ENCODE measurements at places on chromosomes 4 and X.

DNA sequence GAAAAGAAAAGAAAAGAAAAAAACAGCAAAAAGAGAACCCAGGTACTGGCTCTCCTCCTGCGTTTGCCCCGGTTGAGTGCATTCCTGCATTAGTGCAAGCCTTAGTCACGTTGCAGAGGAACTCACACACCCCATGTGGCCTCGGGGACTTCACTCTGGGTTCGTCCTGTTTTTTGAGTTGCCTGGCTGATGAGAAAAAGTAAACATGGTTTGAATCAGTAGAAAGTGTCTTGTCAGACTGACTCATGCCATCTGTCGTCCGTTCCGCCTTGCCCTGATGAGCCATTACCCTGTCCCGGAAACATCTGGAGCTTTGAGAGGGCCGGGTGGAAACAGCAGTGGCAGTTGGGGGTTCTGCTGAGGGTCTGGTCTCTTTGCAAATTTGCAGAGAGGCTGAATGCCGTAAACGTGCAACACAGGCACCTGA, 16.3 kb downstream of the CD99 start:
- peak; percentile 77 for DNase-seq

- DNase-seq, result no peak
Measured at GRCh38 chrX:69615342-69615741, 571 bp upstream of the EDA start.

DNA sequence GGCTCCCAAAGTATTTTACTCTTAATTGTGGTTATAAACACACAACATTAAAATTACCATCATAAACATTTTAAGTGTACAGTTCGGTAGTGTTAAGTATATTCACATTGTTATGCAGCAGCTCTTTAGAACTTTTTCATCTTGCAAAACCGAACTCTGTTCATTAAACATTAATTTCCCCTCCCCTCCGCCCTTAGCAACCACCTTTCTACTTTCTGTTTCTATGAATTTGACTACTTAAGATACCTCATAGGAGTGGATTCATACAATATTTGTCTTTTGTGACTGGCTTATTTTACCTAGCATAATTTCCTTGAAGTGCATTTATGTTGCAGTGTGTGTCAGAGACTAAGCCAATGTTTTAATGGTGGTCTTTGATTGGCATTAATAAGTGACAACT, 32.6 kb downstream of the IL13RA1 start:
- DNase-seq, result no peak

GRCh38 chr4:151486168-151486567, 77.2 kb downstream of the FHIP1A start:
- no peak for DNase-seq

DNA sequence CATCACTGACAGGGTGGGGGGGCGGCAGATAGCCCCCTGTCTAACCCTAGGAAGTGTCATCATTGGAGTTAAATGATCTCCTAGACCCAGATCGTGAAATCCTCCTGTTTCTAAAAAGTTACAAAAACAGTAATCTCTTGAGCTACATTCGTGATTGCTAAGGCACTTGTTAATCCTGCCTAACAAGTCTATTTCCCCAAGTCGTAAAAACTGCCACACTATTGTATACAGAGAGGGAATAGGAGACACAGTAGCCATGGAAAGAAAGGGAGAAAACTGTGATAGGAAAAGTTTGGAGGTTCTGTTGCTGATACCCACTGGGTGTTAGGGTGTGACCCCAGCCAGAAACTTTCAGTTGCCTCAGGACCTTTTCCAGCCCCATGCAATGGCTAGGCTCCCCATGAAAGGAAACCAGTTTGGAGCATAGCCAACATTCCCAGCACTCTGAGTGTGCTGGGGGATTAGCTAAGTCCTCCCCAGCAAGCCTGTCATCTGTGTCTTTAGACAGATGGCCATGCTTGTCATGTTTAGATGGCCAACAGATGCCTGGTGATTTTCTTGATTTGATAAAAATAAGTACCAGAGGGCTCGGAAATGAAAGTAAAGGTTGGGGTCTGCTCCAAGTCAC, 63.3 kb upstream of the ANXA10 start:
- DNase-seq, result no peak

DNA sequence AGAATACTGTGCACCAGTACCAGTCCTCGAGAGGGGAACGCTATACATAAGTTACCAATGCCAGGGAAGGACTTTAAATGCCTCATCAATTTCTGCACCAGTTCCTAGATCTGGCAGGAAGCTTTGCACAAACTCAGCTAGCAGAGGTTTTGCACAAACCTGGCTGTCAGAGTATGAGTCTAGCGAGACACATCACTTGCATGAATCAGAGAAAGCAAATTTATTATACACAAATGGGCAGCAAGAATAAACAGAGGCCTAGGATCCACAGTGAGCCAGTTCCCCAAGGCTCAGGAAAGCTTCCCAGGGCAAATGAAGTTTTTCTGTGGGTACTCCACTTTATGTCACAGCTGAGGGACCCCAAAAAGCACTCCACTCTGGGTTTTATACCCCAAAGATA, 523.5 kb downstream of the CFAP47 start:
- DNase-seq, result no peak

- no peak for DNase-seq
Measured at GRCh38 chrX:74061879-74062278, 242.1 kb upstream of the ZCCHC13 start.

- no peak for DNase-seq
Measured at GRCh38 chrX:120823556-120823955, 52.1 kb downstream of the CT47B1 start.

GRCh38 chrX:101408532-101408841, 465 bp downstream of the HNRNPH2 start:
- no peak for DNase-seq

- no peak for DNase-seq
Measured at GRCh38 chrX:5458300-5458842, 770.3 kb downstream of the NLGN4X start.

GRCh38 chrX:4094926-4095325, 381.5 kb upstream of the PRKX start:
- no peak for DNase-seq

- DNase-seq, result no peak
Measured at GRCh38 chr4:125642645-125643044, 327.9 kb downstream of the FAT4 start.

All from activated CD8-positive, alpha-beta memory T cell treated with anti-CD3 and anti-CD28 coated beads for 24 hours (primary cell).